ENCODE measurements at places on chromosomes 1 and 21.

DNA sequence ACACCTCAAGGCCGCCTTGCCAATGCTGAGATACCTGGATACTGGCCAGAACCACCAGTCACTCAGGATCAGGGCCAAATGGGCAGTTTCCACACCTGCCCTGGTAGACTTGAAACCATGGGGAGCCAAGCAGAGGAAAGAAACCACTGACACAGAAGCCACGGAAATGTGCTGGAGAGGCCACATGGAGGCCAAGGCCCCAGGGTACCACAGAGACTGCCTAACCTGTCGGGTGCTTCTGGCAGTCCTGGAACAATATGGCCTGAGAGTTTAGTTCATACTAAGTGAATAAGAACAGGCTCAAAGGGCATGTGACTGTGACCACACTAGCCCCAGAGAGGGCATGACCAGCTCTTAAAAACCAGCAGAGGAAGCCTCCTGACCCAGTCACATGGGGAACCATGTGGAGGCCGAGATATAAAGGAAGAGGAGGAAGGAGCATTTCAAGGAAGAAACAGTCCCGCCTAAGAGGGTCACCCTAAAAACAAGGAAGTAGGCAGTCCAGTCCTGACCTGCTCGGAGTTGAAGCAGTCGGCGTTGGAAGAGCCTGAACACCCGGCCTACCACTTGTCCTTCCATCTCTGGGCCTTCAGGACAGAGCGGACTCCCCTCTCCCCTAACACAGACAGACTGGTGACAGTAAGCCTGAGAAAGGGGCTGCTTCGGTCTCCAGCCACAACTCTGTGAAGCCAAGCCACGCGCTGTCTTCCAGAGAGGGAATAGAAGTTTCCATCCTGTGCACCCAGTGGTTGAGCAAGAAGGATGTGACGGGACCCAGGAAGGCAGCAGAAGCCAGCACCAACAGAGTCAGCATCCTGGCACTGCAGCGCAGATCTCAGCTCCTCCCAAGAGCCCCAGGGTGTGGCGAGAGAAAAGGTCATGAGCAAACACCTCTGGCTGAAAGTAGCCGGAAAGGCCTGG lies at the start of gene DENND2D:
TSS of gene DENND2D (minus strand) at position 766 of the 921 bp plus-strand sequence. CDS start at position 579, 187 bp downstream.
- no peak for DNase-seq

GRCh38 chr1:63946866-63947491 lies 173.2 kb downstream of the ROR1 start:
- no peak for DNase-seq

DNA sequence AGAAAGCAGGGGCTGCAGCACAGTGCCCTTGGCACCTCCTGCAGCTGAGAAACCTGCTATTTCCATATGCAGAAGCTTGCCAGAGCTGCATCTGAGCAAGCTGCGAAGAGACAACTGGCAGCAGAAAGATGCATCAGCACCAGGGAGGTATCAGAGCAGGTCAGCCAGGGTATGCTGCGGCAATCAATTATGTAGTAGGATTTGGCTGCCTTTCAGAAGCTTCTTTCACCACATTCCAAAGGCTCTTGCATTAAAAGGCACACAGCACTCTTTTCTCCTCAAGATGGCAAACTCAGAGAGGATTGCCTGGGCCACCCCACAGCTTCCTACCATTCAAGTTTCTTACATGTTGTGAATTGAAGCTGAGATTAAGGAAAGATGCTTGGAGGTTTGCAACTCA lies 47.6 kb upstream of the RAP1A start:
- no peak for DNase-seq

- no peak for DNase-seq
Measured at GRCh38 chr21:28867401-28867800, 125.3 kb downstream of the LTN1 start.

GRCh38 chr1:151713044-151713443 lies 3.6 kb downstream of the CELF3 start:
- no peak for DNase-seq

GRCh38 chr1:151282883-151283725 lies 1.0 kb downstream of the ZNF687 start:
- DNase-seq, result peak; percentile 36

DNA sequence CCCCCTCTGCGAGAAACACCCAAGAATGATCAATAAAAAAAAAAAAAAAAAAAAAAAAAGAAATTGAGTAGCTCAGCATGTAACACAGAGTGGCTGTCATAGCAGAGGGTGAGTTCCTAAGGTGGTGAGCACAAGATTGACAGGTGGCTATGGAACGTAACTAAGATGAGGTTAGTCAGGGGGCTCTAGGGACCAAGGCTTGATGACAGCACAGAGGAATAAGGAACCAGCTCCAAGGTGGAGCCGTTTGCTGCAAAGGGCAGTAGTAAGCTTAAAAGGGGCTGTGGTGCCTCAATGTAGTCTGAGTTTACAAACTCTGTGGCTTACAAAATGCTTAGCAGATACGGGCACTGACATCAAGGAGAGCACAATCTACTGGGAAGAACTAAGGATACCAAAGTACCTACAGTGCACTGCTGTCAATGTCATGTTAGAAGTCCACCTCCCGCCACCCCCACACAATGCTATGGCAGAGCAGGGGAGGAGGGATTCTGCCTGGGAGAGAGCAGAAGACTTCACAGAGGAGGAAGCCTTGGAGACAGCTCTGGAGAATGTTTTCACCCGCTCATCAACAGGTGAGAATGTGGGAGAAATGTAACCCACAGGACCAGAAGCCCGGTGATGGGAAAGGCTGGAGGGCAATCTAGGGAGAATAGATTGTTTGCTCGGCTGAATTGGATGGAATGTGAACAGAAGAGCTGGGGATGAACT lies 13.1 kb downstream of the IQGAP3 start:
- DNase-seq, result no peak

GRCh38 chr1:117607471-117607870 lies 1.6 kb downstream of the TENT5C start:
- no peak for DNase-seq

GRCh38 chr1:229221106-229222019 lies 49.5 kb upstream of the RAB4A start:
- DNase-seq, result no peak

DNA sequence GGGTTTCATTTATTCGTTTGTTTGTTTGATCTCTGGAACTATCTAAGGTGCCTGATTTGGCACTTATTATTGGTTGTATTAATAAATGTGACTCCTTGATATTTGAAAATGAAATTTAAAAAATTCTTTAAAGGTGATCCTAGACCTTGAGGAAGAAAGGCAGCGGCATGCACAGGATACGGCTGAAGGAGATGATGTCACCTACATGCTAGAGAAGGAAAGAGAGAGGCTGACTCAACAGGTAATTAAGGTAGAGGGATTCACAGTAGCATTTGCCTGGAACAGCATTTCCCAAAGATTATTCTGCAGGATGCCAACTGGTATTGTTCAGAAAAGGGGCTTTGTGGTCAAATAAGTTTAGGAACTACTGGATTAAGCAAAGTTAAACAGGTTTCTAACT lies 54.4 kb upstream of the WNT2B start:
- DNase-seq, result no peak

GRCh38 chr1:13908128-13908527 lies 208.1 kb downstream of the PRDM2 start:
- DNase-seq, result no peak

DNA sequence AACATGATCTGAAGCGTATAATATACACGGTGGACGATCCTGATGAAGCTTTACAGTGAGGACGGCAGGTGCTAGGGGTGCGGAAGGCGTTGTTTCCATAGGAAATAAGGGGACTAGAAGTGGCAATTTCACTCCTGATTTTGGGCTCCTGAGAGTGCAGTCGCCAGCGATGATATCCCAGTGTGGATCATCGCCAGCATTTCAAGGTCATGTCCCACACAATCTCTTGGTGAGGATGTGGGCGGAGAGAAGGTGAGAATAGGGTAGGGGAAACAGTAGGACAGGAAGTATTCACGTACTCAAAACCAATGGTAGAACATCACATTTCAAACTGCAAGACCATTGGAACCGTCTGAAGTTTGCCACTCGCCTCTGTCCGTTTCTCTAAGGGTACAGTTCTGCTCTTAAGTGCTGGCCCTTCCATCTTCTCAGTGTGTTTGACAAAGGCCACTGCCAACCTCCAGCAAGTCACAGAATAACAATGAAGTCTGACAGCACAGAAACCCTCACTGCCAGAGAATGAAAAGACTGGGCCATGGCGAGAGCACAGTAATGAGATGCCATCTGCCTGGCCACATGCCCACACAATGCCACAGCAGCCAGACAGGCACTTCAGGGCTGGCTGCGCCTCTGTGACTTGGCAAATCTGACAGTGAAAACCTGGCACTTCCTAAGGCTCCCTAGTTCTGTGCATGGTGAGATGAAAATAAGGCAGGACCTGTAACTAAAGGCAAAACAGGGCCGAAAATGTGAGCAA lies 27.9 kb downstream of the PCSK9 start:
- DNase-seq, result no peak

DNA sequence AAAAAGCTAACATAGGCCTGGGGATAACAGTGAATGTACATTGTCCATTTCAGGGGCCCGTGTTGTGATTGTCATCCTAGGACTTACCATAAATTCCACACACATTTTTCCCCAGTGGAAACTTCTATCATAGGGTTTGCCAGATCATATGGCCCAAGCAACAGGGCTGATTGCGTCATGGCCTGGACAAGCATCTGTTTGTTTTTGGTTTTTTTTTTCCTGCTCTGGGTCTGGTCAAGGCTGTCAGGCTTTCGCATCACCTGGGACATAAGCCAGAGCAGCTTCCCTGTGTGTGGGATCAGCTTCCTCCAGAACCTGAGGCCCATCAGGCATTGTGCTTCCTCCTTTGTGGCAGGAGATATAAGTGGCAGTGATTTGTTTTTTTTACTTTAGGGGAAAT lies 598.5 kb upstream of the USP24 start:
- no peak for DNase-seq

GRCh38 chr1:94730450-94730849 lies 89.7 kb upstream of the SLC44A3 start:
- no peak for DNase-seq

GRCh38 chr1:8661185-8662110 lies 156.0 kb downstream of the RERE start:
- DNase-seq, result no peak

GRCh38 chr1:154736841-154737240 lies 128.9 kb upstream of the ADAR start:
- no peak for DNase-seq

DNA sequence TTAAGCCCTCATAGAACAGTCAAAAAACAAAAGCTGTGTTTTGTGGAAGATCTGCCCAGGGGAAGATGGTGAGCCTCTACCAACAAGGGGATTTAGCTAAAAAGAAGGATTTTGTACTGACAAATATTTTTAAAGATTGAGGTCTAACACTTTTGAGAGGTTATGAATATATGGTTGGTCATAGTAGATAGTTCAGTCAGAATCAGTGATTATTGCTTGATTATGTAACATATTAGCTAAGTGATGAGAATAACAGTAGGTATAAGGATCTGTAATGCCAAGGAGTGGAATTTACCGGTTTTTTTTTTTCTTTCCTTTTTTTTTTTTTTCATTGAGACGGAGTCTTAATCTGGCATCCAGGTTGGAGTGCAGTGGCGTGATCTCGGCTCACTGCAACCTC lies 79.0 kb downstream of the SASS6 start:
- DNase-seq, result no peak

DNA sequence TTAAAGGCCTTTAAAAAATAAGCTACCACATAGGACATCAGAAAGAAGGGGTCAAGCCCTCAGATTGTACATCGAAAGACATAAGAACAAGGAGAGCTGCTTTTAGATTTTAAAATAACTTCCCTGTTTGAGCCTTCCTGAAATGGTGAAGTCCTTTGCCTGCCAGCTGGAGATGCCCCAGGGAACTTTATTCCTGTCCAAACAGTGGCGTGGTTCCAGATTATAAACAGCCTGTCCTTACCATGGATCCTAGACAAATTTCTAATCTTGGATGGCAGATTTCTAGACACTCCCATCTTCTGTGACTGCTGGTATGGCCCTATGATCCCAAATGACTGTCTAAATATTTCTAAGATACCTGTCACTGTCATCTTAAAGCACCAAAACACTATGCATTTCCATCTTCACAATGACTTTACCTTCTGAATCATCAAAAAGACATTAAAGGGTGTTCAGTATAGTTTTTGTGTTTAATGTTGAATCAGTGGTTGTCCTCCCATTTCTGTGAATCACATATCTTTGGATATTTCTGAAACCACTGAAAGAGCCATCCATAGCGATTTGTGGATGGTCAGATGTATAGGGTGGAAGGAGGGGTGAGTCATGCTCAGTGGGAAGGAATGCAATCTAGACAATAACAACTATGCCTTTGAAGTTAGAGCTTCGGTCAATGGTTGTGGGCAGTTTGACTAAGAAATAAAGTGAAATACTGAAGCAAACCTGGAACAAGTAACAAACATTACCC lies 23.2 kb downstream of the ILDR2 start:
- no peak for DNase-seq

GRCh38 chr1:197222780-197223179 lies 45.3 kb upstream of the CRB1 start:
- no peak for DNase-seq

DNA sequence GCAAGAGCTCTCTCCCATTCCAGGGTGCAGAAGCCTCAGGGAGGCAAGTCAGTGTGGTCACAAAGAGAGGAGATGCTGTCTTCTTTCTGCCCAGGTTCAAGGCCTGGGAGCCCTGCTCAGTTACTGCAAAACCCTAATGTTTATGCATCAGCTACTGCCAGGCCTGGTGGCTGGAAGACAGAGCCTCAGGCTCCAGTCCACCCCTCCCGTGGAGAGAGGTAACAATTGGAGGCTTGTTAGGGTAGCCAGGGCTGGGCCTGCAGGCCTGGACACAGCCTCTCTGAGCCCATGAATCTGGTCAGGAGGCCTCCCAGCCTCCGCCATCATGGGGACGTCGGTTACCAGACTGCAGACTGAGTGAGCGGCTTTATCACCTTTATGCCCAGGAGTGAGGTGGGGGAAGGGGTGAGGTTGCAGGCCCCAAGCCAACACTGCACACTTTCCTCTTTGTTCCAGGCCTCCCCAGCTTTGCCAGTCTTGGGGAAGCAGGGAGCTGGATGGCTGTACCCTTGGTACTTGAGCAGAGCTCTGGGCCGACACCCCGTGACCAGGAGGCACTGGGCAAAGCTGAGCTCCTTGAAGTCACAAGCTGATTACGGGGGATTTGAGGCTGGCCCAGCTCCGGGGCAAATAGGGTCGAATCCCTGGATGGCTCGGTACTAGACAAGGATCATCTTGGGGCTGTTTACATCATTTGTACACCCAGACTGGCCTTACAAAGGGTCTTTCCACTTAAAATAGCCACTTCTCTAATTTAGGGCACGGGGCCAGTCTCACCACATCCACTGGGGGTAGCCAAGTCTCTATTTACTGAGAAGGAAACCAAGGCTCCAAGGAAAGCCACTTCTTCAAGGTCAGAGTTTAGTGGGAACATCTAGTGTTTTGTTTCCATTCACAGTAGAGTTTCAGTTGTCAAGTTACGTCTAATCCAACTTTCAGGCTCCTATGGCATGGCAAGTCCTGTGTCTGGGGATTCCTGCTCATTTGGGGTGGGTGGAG lies 5.2 kb downstream of the SLC2A1 start:
- DNase-seq, result no peak

- DNase-seq, result no peak
Measured at GRCh38 chr1:35915693-35916092, 15.2 kb upstream of the AGO3 start.

- DNase-seq, result no peak
Measured at GRCh38 chr1:67162954-67163353, 3.3 kb upstream of the IL23R start.

GRCh38 chr1:156970017-156970416 lies 49.6 kb downstream of the LRRC71 start:
- no peak for DNase-seq

- DNase-seq, result no peak
Measured at GRCh38 chr21:25428537-25428936, 178.7 kb downstream of the MRPL39 start.

- peak; percentile 64 for DNase-seq
Measured at GRCh38 chr21:43810505-43811261, 21.3 kb downstream of the RRP1 start.
